ENCODE measurements at places on chromosomes 5 and 9. TPM values are rescaled to one million over a fixed set of nuclear protein-coding genes. Genes with fewer than 3 reads are reported as not detected.

DNA sequence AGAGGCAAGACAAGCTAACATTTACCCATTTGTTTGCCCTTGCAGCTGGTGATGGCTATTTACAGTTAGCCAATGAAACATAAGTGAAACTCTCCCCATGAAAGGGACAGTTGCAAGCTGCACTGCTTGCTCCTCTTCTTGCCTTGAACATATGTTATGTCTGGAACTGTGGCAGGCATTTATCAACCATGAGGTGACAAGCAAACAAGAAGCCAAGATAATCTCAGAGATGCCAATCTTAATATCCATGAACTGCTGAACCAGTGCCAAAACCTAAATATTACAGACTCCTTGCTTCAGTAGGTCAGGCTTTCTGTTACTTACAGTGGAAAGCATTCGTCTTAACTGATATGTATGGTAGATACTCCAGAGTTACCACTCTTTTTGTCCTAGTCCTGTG lies 133.4 kb downstream of the ACTBL2 start:
- peak; percentile 69 for DNase-seq

The CARD9 gene
- not detected for total RNA-seq

DNA sequence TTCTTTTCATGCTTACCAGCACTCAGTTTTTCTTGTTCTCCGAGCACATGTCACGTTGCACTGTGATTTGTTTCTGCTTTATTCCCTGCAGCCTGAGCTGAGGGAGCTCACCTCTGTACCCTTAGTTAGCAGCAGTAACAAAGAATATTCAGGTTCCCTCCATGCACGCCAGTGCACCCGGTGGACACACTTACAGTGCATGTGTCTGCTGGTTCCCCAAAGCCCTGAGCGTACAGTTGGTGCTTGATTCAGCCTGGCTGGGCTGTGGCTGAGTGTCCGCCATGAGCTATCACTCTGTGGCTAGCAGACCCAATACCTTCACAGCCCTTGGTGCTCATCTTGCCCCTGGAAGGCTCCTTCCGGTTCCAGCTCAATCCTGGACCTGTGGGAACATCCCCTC lies 93.5 kb downstream of the MVB12B start:
- DNase-seq, result no peak

DNA sequence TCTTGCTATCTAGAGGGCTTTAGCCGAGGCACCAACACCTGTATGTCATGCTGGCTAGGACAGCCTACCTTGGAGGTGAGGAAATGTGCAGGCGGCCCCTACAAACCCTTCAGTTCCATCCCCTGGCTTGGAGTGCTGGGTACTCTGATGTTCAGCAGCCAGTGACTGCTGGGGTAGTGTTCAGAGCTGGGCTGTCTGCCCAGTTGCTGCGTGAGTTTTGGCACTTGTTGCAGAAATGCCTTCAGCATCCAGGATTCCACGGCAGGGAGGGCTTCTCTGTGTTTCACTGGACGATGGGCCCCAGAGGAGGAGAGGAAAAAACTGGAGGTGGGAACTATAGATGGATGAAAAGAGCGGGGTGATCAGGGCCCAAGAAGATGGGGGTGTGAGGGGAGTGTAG lies 10.4 kb downstream of the SWI5 start:
- no peak for DNase-seq

DNA sequence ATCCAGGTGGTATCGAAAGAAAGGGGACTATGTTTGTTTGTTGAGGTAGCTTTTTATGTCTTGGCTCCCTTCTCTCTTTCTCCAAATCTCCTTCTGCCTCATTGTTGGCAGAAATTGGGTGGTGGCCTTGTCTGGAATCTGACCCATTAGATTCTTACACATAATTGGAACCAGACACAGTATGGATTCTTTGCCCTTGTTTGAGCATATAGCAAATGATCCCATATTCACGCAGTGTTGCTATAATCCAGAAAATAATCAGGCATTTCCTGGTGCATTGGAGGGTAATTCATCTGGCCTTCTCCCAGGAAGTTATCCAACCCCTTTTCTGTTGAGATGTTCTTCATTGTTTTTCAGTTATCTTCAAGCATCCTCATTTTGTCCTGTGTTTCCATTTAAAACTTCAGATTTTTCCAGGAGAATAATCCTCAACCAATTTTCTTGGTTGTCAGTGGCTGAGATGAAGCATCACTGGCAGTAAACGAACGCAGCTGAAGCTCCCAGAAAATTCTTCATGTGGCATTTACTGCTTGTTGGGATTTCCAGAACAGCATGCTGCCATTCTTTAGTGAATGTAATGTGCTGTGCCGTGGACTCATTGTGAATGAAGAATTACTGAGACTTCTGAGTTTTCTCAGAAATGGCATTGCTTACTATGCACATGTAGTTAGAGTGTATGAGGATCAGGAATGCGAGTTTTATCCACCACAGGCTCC lies 70.5 kb upstream of the NTRK2 start:
- no peak for DNase-seq

DNA sequence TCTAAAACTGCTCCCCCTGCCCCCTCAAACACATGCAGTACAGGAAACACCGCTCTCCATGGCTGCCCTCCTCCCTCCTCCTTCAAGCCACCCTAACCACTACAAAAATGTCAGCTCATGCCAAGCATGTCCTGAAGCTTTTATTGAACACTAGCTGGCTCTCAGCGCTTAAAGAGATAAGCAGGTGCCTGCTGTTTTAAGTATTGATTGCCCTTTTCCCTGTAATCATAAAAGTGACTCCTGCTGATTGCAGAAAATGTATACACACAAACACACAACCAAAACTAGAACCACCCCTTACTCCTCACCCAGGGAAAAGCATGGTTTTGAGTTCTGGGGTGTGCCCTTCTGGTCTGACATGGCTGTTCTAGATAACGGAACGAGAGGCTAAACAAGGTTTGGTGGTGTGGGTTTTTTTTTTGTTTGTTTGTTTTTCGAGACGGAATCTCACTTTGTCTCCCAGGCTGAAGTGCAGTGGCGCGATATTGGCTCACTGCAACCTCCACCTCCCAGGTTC lies 3.7 kb upstream of the UCK1 start:
- DNase-seq, result no peak

GRCh38 chr9:129640086-129640870 lies 1.7 kb downstream of the ASB6 start:
- peak; percentile 48 for DNase-seq

GRCh38 chr9:131971482-131972074 lies 108.1 kb downstream of the MED27 start:
- DNase-seq, result no peak

- no peak for DNase-seq
Measured at GRCh38 chr9:129643706-129644105, 1.8 kb upstream of the ASB6 start.

The KIF24 gene
- total RNA-seq, result 6.9 TPM

The FOXD1 gene
- 11.2 TPM for total RNA-seq

- peak; percentile 25 for DNase-seq
Measured at GRCh38 chr5:15995341-15996052, 184.1 kb downstream of the MARCHF11 start.

- no peak for DNase-seq
Measured at GRCh38 chr9:86405086-86405491, 50.9 kb upstream of the TUT7 start.

DNA sequence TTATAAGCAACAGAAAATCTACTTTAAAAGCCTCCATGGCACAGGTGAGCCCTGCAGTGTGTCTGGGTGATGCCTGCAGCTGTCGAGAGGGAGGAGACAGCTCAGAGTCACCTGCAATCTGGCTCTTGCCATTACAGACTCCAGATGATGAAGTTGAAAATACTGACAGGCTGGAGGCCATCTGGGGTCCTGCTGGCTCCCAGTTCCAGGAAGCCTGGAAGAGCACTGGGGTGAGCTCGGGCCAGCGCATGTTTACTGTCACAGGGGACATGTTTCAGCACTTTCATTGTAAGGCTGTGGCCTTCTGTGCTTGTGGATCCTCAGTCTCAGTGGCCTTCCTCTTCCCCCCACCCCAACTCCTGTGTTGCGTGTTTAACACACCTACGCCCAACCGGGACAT lies 28.4 kb downstream of the CEL start:
- no peak for DNase-seq

The PITX1 gene
- total RNA-seq, result 0.49 TPM

DNA sequence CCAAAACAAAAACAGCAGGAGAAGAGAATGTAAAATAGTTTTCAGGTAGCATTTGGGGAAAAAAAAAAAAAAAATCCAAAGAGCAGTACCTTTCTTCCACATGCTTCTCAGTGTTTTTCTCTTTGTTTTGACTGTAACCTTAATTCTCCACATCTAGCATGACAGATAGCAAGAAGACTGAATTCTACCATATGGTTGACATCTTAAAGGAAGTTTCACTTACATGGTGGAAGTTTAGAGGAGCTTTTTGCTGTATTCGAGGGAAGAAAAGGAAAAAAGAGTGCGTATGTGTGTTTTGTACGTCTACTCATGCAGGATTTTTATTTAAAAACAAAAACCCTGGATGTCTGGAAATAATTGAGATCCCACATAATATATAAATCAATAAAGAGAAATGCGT lies 604.8 kb downstream of the CCDC171 start:
- DNase-seq, result no peak

The ACER2 gene
- total RNA-seq, result 1.5 TPM

The PTCH1 gene
- 2.2 TPM for total RNA-seq

GRCh38 chr9:127451608-127451857 lies 223 bp downstream of the LRSAM1 start:
- DNase-seq, result no peak

DNA sequence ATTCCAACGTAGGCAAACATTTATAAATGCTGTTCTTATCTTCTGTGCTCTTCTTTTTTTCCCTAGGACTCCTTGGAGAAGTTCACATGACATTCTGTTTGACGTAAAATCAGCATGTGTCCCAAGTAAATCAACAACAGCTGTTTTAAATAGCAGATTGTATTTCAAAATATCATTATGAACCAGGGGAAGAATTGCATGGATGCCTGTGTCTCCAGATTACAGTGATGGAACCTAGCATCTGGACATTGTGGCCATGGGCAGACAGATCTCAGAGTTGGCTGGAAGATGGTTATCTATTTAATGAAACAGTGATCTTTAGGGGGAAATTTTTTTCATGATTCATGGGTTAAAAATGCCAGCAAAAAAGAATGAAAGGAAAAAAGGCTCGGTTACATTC lies 222.0 kb downstream of the MAN2A1 start:
- peak; percentile 82 for DNase-seq

DNA sequence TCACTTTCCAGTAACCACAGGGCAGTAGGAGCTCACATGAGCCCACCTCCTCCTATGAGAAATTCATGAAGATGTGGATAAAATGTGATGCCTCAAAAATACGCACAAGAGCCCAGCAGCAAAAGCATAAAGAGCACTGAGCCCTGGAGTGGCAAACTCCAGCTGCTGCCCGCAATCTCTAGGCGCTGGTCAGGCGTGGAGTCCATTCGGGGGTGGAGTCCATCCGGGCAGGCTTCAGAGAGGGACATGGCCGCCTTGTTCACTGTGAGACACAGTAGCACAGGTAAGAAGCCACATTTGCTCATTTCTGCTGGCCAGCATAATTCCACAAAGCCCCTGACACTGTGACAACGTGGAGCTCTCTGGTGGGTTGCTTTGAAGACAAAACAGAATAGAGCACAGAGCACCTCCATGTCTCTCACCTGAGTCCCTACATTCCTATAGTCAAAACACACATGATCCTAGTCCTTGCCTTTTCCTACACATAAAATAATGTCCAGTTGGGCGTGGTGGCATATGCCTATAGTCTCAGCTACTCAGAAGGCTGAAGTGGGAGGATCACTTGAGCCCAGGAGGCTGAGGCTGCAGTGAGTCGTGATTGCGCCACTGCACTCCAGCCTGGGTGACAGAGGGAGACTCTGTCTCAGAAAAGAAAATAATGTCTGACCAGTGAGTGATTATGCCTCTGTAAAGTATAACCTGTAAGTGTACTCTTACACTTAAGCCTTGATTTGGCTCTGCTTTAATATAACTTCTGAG lies 365.2 kb downstream of the GADD45G start:
- DNase-seq, result no peak

Measured in RPMI7951 (cell line).